ENCODE measurements at places on chromosomes 6 and 20. TPM values are rescaled to one million over a fixed set of nuclear protein-coding genes. Genes with fewer than 3 reads are reported as not detected.

DNA sequence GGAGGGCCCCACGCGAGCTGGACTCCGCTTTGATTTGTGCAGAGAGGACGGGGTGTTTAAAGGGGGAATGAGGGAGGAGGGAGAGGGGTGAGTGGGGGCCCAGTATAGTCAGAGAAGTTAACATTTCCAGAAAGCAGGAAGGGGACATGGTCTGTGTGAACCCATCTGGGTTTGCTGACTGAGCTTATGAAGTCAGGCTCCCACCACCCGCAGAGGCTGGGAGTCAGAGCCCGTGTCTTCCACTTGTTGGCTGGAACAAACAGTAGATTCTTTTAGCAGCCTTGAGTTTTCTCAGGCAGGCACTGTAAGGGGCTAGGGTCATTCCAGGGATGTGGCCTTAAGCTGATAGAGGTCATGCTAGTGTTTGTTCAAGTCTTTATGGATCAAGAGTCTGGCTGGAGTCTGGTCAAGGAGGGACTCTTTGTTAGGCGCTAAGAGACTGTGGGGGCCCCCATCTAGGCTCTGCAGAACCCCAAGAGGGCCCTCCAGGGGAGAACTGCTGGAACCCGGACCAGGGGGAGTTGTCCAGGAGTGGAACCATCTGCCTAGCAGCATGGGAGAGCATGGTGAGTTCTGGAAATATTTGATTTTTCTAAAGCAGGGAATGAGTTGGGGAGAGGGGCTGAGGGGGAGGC, 31.1 kb upstream of the FOXQ1 start:
- no peak for DNase-seq

GRCh38 chr6:80165819-80166218, 59.3 kb downstream of the BCKDHB start:
- no peak for DNase-seq

GRCh38 chr20:33518071-33518470, 28.2 kb downstream of the CBFA2T2 start:
- no peak for DNase-seq

DNA sequence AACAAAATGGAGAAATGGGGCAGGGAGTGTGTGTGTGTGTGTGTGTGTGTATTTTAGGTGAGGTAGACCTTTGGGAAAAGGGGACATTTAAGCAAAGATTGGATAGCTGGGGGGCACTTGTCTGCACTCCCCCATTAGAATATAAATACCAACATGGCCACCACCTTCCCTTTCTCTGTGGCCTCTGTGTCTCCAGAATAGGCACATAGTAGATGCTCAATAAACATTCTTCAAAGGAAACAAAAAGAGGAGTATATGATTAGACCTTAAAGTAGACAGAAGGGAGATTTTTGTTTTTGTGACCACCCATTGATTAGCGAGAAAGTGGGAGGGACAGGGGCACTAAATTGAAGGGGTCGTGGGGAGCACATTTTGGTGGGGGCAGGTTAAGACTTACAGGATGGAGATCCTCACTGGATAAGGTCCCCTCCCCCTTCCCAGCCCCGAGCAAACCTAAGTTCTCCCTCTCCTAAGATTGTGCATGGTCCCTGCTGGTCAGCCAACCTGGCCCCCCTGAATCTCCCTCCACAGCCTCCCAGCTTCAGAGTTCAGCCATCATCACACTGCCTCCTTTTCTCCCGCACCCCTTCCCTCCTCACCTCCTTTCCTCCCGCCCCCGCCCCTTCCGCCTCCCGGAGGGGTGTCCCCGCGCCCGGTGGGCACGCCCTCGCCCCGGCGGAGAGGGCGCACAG, 514 bp upstream of the TSHZ2 start:
- no peak for DNase-seq

Gene COL21A1
- total RNA-seq: not detected

GRCh38 chr6:90401933-90402830, 105.5 kb upstream of the BACH2 start:
- no peak for DNase-seq

- DNase-seq: peak; percentile 51
These were observed 15.9 kb upstream of the PEDS1 start for GRCh38 chr20:50169329-50169823.

Gene CITED2
- 237 TPM for total RNA-seq

DNA sequence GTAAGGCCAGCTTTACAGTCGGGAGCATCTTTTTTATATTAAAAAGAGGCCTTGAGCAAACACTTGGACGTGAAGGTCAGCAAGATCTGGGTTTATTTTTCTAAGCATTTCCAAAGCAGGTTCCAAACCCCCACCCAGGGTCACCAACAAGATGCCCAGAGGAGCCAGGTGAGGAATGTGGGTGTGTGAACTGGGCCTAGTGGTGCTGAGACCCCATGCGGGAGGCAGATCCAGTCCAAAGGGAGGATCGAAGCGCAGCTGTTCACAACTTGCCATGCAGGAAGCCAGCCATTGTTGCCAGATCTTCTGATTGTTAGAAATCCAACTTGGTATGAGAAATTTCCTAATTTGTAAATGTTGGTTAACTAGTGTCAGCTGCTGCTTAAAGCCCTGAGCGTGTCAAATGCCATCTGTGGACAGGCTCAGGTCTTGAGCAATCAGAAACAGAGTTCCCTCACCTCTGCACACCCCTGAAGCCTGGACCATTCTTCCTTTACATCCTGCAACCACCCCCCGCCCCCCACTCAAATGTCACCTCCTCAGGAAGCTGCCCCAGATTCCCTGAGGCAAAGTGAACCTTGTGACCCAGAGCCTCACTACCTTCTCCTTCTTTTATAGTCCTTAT, 46.5 kb downstream of the NFATC2 start:
- DNase-seq: no peak

Gene ZFP57
- not detected for total RNA-seq

GRCh38 chr20:18634501-18634900, 46.6 kb downstream of the DTD1 start:
- DNase-seq: no peak

Gene APCDD1L
- total RNA-seq: not detected

Gene LY86
- total RNA-seq: not detected

GRCh38 chr6:30883685-30884520, at the start of gene DDR1:
DDR1 (plus strand) TSS chr6:30884519; CDS start chr6:30888730, 4,211 bp downstream.
- DNase-seq: peak; percentile 76

Gene RAD21L1
- total RNA-seq: not detected

GRCh38 chr20:48668451-48668946, 159.3 kb downstream of the PREX1 start:
- peak; percentile 9 for DNase-seq

- peak; percentile 91 for DNase-seq
These were observed 7.9 kb downstream of the MAP3K4 start for GRCh38 chr6:160999516-160999915.

Gene PNPLA1
- total RNA-seq: not detected

Gene COL9A1
- 16.5 TPM for total RNA-seq

GRCh38 chr6:7392402-7392801, 2.8 kb downstream of the RIOK1 start:
- DNase-seq: no peak

Gene PPP1R3G
- total RNA-seq: 0.25 TPM

GRCh38 chr20:41080866-41081265, 52.2 kb downstream of the TOP1 start:
- DNase-seq: no peak

Gene GPLD1
- total RNA-seq: 0.71 TPM

GRCh38 chr6:105282631-105283585, 103.1 kb upstream of the POPDC3 start:
- DNase-seq: no peak

Gene PARD6B
- total RNA-seq: 43.3 TPM

Gene CDSN
- not detected for total RNA-seq

GRCh38 chr6:139533573-139534471, 159.4 kb upstream of the CITED2 start:
- DNase-seq: no peak

DNA sequence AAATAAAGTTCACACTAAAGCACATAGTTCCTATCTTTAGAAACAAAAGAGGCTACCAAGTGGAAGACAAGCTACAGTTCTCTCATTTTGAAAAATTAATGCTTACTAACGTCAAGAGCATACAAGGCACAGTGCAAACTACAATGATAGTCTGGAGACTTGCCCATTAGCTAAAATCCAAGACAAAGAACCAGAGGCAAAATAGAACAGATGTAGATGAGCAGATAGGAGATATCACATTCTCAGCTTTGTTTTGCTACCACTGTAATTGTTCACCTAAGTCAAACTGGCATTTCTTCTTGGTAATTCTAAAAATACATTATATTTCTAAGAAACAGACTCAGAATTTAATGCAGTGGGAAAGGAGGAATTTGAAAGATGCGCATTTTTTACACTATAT, 5.2 kb downstream of the TMEM30A start:
- DNase-seq: no peak

Gene ADGRF1
- total RNA-seq: not detected

- DNase-seq: peak; percentile 70
These were observed 102.3 kb downstream of the EDN3 start for GRCh38 chr20:59402681-59403080.

Gene MLIP
- not detected for total RNA-seq

Gene MUCL3
- total RNA-seq: not detected

Data from G401 (cell line).